CD8-positive, alpha-beta memory T cell (primary cell): ENCODE measurements at places on chromosomes 3 and 15. TPM values are rescaled to one million over a fixed set of nuclear protein-coding genes. Genes with fewer than 3 reads are reported as not detected.

- no peak overlapping the region for H3K27ac ChIP-seq
- no peaks in the 10 kb centered on the region for H3K27me3 ChIP-seq
- no peaks in the 10 kb centered on the region for H3K4me1 ChIP-seq
Observed at GRCh38 chr3:135034291-135034768, 239.3 kb downstream of the EPHB1 start.

DNA sequence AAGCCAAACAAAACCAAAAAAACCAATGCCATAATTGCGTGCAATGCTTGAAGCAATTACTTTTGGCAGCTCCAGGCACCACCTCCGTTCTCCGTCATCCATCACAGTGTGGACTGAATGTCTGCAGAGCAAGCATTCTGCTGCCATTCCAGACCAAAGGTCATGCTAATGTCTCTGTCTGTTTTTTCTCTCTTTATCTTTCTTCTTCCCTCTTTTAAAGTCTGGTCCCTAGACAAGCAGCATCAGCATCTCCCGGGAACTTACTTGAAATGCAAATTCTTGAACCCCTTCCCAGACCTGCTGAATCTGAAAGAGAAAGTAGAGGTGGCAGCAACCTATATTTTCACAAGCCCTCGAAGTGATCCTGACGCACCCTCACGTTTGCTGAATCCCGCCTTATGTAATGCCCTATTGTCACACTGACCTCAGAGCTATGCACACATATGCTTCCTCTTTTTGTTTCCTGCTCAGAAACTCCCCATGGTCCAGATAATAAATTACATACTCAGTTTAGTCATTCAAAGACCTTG lies 297.3 kb upstream of the PROK2 start:
- no peaks in the 10 kb centered on the region for H3K27me3 ChIP-seq
- no peaks in the 10 kb centered on the region for H3K4me1 ChIP-seq
- H3K36me3 ChIP-seq: no peaks in the 10 kb centered on the region
- H3K27ac ChIP-seq: no peak overlapping the region
- no peak for DNase-seq
- no peak overlapping the region for H3K4me3 ChIP-seq

DNA sequence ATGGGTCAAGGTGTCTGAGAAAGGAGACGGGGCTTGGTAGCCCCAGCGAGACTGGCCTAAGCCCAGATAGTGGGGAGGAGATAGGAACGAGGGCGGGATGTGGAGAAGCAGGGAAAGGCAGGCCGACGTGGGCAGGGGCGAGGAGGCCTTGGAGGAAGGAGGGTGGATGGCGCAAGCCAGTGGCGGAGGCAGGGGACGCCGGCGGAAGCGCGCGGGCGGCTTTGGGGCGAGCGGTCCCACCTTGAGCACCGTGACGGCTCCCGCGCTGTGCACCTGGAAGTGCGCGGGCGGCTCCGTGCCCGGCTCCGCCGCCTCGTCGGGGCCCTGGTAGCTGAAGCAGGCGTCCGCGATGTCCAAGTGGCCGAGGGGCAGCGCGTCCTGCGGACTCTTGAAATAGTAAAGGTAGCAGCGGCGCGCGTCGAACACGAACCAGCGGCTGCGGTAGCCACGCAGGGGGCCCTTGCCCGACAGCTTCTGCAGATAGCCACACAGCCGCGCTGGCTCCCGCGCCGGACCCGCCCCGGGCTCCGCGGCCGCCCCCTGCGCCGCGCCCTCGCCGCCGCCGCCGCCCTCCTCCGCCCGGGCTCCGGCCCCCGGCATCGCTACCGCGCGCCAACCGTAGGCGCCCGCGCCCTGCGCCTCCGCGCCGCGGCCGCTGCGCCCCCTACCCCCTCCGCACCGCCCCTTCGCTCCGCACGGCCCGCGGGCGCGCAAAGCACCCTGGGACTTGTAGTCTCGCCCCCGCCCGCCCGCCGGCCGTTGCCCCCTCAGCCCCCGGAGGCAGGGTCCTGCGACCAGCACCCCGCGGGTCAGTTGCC lies at the start of gene TBC1D2B:
TSS of gene TBC1D2B (minus strand) at position 659 of the 818 bp plus-strand sequence. CDS start at position 600, 59 bp downstream.
- DNase-seq: peak; percentile 80
- no peaks in the 10 kb centered on the region for H3K27me3 ChIP-seq
- H3K27ac ChIP-seq: peak within 1 kb of the TSS; percentile 72
- peaks cover 33% of the 10 kb centered on the region for H3K4me1 ChIP-seq
- peak within 1 kb of the TSS; percentile 79 for H3K4me3 ChIP-seq

Gene IL17RD
- total RNA-seq: 0.04 TPM

GRCh38 chr3:46440531-46441294 lies 24.0 kb downstream of the LTF start:
- no peaks in the 10 kb centered on the region for H3K27me3 ChIP-seq
- H3K4me1 ChIP-seq: peaks cover 20% of the 10 kb centered on the region
- no peaks in the 10 kb centered on the region for H3K36me3 ChIP-seq
- no peak for DNase-seq
